ENCODE measurements at places on chromosomes 1 and 21.

GRCh38 chr1:233478611-233479010, 135.3 kb upstream of the KCNK1 start:
- no peak for DNase-seq

- DNase-seq, result no peak
Measured at GRCh38 chr21:31317688-31318087, 26.4 kb downstream of the TIAM1 start.

- no peak for DNase-seq
Measured at GRCh38 chr1:156682166-156682890, 5.1 kb upstream of the NES start.

DNA sequence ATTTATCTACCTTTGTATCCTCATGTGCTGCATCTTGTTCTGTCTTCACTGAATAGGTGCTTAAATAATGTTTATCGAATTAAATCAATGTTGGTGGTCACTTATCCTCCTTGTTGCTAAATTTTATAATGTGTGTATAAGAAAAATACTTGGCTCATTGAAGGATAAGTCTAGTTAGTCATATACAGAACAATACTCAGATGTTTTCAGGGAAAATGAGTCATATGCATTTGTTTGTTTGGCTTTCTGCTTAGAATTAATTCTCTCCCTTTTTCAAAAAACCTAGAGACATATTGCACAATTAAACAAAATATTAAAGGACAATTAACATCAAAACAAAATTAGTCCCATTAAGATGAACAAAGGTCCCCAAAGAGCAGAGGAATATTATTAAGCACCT, 89.0 kb downstream of the UBE2U start:
- no peak for DNase-seq

GRCh38 chr1:216014086-216014485, 409.2 kb downstream of the USH2A start:
- no peak for DNase-seq

GRCh38 chr1:184608581-184608980, 146.1 kb downstream of the EDEM3 start:
- no peak for DNase-seq

- DNase-seq, result no peak
Measured at GRCh38 chr1:114152089-114152507, 1.6 kb downstream of the SYT6 start.

DNA sequence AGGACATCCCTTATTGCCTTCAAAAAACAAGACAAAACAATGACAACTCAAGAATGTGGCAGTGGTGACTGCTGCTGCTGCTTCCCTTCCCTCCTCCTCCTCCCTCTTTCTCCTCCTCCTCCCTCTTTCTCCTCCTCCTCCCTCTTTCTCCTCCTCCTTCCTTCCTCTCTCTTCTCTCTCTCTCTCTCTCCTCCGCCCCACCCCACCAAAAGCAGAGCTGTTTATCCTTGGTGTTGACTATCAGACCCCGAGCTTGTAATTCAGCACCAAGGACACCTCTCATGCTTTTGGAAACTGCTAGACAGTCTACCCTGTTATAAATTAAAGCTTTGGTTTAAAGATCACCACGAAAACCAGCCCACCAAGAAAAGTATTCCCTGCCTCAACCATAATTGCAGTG, 72.4 kb upstream of the IFNAR2 start:
- DNase-seq, result no peak

- no peak for DNase-seq
Measured at GRCh38 chr1:231990388-231990787, 363.8 kb downstream of the DISC1 start.

Data from retina (tissue), 1 donor.